Stimulated activated CD8-positive, alpha-beta memory T cell treated with anti-CD3 and anti-CD28 coated beads, Interleukin-15, amount 100 ng/mL, for 48 hours (primary cell): ENCODE measurements at places on chromosomes 5 and 9.

- no peak for DNase-seq
Observed at GRCh38 chr9:114314881-114315722, 7.8 kb upstream of the ORM1 start.

DNA sequence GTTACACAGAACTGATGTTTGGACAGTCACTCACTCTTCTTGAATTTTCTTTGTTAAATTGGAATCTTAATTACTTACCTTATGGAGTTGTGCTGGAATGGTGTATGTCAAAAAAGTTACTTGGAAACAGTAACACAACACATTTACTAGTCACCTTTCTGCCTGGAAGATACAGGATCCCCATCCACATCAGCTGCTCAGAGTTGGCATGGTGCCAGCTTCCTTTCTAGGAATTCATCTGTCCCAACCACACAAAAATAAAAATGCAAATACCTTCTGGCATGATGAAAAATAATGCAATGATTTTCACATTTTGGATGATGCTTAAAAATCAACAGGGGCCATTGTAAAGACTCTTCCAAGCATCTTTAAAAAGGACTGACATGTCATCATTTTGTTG is 341.5 kb downstream of the TMEM38B start:
- no peak for DNase-seq

GRCh38 chr5:76765249-76765648 is 49.3 kb downstream of the F2R start:
- no peak for DNase-seq

- DNase-seq: no peak
Observed at GRCh38 chr9:20838218-20838617, 154.2 kb downstream of the FOCAD start.

GRCh38 chr5:607541-608428 is 4.4 kb upstream of the CEP72 start:
- DNase-seq: no peak

DNA sequence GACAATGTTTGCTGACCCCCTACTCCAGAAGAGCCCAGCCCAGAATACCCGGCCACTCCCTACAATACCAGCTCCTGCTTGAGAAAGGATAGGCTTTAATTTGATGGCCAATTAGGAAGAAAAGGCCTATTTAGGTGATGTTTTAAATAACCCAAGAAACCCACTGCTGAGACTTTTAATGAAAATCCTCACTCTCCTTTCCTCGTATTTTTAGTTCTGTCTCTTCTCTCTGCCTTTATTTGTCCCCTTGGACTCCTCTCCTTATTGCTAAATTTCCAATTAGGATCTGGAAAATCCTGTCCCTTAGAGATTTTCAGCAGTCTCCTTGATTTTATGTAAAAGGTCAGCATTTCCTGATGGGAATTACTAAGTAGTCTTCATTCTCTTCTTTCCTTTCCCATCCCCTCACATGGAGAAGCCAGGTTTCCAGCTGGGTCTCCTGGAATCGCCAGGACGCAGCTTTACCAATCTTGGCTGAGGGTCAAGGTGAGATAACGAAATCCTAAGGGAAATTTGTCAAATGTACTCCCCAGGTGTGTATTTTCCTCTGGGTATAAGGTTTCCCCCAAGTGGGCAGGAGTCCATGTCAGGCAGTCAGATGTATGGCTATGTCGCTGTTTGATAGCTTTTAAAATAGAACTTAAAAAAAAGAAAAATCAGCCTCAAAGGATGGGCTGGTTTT is 11.7 kb downstream of the STC2 start:
- no peak for DNase-seq

GRCh38 chr9:135478829-135479468 is 633 bp upstream of the PPP1R26 start:
- no peak for DNase-seq

DNA sequence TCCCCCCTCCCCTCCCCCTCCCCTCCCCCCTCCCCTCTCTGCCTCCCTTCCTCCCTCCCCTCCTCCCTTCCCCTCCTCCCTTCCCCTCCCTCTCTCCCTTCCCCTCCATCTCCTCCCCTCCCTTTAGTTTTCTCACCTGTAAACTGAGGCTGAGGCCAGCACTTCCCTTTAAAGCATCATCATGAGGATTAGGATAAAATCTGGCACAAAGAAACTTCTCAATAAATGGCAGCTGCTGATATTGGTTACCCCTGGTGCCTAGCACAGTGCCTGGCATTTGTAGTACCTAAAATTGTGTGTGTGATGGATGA is 41.9 kb downstream of the RAI14 start:
- no peak for DNase-seq

DNA sequence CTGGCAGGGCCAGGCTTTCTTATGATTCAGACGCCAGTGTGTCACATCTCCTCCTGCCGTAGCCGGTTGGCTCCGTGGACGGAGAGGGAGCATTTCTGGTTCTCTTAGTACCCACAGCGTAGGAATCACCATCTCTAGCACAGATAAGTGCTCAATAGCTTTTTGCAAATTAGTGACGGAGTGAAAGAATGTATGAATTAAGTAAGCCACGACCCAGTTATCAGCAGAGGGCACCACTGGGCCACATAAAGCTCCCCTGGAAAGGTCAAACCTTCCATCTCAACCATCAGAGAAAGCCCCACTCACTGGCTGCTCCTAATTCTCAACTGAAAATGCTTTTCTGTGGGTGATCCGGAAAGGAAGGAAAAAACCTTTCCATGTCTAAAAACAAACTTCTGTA is 317.0 kb upstream of the ADCY2 start:
- no peak for DNase-seq

DNA sequence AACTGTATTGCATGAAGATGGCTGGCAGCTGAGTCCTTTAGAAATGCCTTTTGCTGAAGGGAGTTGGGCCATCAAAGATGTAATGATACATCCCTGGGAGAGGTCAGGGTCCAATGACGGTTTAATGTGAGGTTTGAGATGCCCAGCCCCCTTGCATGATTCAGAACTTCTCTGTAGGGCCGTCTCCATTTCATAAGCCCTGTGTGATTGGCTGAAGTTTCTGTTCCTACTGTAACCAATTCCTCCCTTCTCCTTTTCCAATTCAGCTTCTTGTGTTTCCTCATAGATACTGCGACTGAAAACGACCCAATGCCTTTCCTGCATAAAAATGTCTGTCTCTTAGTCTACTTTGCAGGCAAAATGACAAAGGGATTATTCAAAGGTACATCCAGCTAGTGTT is 47.9 kb upstream of the ST8SIA4 start:
- DNase-seq: no peak

DNA sequence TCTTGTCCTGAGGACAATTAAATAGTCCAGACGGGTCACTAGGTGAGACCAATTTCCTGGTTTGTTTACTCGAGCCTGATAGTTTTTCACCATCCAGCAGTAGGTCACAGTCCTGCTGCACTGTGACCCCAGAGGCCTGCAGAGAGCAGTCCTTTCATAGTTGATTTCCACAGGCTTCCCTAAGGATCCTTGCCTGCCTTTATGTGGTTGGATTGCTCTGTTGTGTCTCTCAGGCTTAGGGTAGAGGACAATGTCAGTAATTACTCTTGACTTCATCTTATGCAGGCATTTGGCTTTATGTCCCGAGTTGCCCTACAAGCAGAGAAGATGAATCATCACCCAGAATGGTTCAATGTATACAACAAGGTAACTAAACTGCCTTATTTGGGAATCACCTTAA is 9.0 kb upstream of the CATSPER3 start:
- DNase-seq: no peak

GRCh38 chr5:169142264-169142970 is 158.5 kb downstream of the SLIT3 start:
- no peak for DNase-seq

- no peak for DNase-seq
Observed at GRCh38 chr5:149767281-149767550, 37.1 kb downstream of the PPARGC1B start.

GRCh38 chr5:158943569-158943968 is 156.1 kb downstream of the EBF1 start:
- DNase-seq: no peak

DNA sequence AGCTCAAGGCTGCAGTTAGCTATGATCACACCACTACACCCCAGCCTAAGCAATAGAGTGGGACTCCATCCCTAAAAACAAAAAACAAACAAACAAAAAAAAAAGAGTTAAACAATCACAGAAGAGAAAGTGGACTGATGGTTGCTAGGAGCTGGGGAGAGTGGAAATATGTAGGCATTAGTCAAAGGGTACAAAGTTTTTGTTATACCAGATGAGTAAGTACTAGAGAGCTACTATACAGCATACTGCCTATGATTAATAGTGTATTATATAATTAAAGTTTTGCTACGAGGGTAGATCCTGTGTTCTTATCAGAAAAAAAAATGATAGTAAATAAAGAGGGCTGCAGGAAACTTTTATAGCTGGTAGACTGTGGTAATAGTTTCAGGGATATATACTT is 538.6 kb downstream of the ELAVL2 start:
- DNase-seq: no peak

DNA sequence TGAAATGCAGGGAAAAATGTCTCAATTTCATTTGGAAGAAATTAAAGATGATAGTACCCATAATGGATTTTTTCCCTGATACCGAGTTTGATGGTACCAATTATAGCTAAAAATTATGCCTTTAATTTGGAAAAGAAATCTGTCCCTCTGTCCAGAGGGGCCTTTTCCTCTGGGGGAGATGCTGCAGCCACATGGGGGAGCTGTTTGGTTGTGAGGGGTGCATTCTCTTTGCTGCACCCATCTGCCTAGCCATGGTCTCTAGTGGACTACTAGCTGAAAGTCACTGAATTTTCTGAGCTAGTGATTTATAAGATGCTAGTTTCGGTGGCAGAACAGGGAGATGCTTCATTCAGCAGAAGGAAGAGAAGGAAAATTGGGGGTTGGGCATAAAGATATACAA is 9.6 kb downstream of the SEC61B start:
- DNase-seq: no peak

GRCh38 chr5:140466981-140467742 is 65.5 kb downstream of the ANKHD1 start:
- DNase-seq: no peak

DNA sequence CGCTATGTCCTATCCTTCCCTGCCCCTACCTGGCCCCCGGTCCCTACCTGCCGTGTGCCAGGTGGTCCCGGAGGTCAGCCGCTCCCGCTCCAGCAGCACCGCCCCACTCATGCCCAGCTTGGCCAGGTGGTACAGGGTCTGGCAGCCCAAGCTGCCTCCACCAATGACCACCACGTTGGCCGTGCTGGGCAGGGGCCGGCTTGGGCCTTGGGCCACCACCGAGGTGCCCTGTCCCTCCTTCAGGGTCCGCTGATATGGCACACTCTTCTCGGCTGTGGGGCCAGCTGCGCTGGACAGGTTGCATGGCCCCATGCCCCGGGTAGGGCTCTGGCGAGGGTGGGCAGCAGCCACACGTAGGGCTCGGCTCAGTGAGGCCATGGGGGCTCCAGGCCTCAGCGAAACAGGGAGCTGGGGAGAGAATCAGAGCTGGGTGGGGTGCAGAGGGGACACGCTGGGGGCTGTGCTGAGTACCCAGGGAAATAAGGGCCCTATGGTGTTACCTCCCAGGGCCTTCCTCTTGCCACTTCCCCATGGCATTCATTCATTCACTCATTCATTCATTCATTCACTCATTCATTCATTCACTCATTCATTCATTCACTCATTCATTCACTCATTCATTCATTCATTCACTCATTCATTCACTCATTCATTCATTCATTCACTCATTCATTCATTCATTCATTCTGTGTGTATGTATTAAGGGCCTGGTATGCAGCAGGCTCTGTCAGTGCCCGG is 4.2 kb downstream of the SARDH start:
- no peak for DNase-seq

GRCh38 chr9:123590499-123590898 is 234.5 kb downstream of the CRB2 start:
- no peak for DNase-seq

DNA sequence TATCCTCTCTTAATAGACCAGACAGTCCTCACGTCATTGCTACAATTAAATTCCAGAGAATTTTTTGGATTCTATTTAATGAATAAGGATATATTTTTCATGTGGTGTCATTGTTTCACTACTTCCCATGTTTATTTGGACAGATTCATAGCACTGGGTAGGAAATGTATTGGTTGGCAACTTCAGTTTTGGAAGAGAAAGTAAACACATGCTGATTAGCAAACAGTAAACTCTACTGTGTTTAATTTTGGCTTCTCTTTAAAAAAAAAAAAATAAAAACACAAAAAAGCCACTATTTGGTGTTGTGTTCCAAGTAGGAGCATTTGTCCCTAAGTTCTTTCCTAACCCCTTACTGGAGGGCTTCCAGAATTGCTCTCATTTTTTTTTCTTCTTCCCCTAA is 77.3 kb downstream of the NFIB start:
- DNase-seq: no peak

- no peak for DNase-seq
Observed at GRCh38 chr9:4661611-4662010, 483 bp upstream of the PLPP6 start.

GRCh38 chr9:91654527-91654926 is 230.9 kb upstream of the NFIL3 start:
- DNase-seq: no peak

DNA sequence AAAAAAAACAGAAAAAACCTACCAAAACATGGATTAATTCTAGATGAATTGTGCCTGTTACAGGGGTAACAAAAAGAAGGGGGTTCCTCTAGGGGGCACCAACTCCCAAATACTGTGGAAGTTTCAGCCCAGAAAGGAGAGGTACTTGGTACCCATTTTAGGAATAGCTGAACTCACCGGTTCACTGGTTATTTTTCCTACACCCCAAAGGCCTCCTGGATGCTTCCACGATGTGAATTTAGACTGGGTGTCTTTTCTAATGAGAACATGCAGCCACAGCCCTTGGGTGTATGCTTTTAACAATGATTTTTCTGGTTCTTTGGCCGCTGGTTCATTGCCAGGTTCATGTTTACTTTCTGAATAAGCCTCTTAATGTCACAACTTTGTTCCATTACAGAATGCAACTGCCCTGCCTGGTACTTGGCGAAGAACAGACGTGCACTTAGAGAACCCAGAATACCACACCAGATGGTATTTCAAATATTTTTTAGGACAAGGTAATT is 46.7 kb downstream of the GARNL3 start:
- DNase-seq: peak; percentile 4

DNA sequence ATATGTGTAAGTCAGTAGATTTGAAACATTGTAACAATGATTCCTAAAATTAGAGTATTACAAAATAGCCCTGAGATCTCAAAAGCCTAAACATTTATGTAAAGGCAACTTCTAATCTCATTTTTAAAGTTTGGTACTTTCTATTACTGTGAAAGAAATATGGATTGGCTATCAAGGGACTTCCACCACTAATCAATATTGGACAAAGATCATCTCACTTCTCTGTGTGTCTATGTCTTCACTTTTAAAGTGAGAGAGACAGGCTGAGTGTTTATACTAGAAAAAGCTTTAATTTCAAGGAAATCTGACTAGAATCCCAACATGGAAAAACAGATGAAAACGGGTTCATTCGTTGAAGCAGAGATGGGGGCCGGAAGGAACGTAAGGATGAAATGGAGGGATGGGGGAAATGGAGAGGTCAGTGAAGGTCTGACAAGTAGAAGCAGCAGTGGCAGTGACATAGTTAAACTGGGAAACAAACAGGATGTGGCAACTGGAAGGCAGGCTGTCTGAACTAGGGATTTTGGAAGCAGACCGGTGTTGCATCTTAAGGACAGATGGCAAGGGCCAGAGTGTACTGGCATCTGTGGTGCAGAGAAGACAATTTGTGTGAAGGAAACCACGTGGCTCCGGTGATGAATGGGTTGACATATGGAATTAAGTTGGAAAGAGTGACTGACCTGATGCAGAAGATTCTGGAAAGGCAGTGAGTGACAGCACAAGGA is 60.8 kb downstream of the PDE4D start:
- no peak for DNase-seq

- no peak for DNase-seq
Observed at GRCh38 chr9:75378036-75378435, 289.7 kb downstream of the OSTF1 start.

- no peak for DNase-seq
Observed at GRCh38 chr5:151469992-151470391, 22.6 kb downstream of the SLC36A1 start.
